Activated CD4-positive, alpha-beta memory T cell treated with anti-CD3 and anti-CD28 coated beads, Interleukin-2, amount 10 ng/mL, durations not matched to agents 7 days and 5 days (primary cell): ENCODE measurements at places on chromosomes 2 and 18. TPM values are rescaled to one million over a fixed set of nuclear protein-coding genes. Genes with fewer than 3 reads are reported as not detected.

DNA sequence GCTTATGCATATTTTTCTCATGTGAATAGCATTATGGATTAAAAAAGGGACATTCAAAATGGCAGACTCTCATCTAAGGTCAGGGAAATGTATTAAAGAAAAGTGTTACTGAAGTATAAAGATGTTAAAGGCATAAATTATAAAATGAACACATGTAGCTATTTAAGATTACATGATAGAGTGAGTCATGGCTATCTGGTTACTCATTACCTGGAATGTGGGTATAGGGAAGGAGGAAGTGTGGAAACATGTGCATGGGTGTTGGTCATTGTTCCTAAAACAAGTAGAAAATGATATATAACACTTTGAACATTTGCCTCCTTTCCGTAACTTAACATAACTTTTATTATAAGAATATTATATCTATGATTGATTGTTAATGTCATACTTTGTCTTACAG lies 66.4 kb downstream of the MYO1B start:
- DNase-seq: no peak

The WDR7 gene
- total RNA-seq: 29.1 TPM

DNA sequence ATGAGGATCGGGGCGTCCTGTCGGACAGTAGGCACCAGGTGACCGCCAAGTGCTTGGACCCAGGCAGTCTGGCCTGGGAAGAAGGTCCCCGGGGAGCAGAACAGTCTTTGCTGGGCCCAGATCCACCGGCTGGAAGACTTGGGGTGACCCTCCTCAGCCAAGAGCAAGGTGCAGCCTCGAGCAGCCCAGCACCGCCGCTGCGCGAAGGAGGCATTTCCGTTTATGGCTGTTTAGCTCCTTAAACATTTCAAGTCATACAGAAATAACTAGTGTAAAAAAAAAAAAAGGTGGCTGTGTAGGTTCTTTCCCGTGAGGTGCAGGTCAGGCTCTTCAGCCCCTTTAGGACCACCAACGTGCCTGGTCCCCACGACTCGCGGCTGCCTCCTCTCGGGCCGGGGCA lies 370.2 kb downstream of the CMPK2 start:
- no peak for DNase-seq

The GNAL gene
- 0.33 TPM for total RNA-seq

DNA sequence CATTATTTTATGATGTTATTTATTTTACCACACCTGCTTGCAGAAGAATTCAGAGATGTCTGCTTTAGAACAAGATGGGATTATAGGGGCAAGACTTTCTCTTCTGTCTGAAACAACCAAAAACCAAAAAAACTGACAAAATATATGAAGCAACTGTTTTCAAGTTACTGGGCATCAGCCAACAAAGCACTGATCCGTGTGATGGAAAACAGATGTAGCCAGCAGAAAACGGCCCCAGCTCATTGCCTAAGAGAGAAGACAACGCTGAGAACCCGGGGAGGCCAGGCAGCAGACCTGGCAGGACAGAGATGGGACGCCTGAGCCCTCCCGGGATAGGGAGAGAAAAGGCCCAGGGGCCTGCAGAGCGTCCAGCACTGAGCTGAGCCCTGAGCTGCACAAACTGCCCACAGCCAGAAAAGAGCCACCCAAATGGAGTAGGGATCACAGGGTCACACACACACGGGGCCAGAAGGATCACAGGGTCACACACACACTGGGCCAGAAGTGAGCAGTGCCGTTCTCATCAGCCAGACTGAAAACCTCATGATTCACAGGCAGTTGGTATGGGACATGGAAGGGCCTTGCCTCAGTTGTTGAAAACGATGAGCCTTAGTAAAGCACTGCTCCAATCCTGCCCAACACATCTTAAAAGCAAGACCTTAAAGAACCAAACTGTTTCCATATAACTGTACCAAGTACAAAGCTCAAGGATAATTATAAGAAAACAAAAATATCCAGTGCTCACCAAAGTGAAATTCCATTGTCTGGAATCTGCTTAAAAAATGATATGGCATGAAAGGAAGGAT lies 12.1 kb downstream of the PXDN start:
- no peak for DNase-seq
